ENCODE measurements at places on chromosomes 1 and 21.

GRCh38 chr1:208185801-208186231 is 58.4 kb downstream of the PLXNA2 start:
- no peak for DNase-seq

GRCh38 chr21:14405225-14405624 is 22.3 kb upstream of the HSPA13 start:
- no peak for DNase-seq

- peak; percentile 72 for DNase-seq
Observed at GRCh38 chr1:191734321-191734720, 423.9 kb upstream of the RGS18 start.

GRCh38 chr1:62126579-62127290 is 67.9 kb upstream of the L1TD1 start:
- DNase-seq = no peak

DNA sequence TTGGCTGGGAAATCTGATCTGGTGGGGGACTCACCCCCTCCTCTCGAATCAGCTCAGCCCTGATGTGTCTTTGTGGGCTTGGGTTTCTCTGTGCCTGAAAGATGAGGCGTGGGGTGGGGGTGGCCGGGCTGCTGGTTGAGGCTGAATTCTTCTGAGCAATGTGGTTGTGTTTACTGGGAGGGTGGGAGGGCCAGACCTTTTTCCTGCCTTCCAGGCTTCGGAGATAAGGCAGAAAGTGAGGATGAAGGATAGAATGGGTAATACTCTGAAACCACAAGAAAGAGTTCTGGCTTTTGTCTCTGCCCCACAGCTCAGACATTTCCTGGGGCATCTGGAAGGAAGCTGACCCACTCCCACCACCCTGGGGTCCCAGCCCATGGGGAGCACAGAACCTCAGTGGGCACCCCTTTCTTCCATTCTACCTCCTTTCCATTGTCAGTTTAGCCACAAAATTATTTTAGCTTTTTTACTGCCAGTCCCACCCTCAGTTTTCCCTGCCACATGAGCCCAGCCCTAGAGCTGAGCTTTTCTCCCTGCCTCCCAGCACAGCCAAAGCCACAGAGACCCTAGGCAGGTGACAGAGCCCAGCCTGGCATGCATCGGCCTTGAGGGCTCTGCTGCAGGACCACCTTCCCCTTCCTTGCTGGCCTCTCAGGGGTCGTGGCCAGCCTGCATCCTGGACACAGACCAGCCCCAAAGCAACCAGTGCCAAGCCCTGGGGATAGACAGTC is 11.2 kb downstream of the ALX3 start:
- DNase-seq = no peak

GRCh38 chr1:1198423-1199140 is 7.8 kb downstream of the TNFRSF18 start:
- DNase-seq = no peak

DNA sequence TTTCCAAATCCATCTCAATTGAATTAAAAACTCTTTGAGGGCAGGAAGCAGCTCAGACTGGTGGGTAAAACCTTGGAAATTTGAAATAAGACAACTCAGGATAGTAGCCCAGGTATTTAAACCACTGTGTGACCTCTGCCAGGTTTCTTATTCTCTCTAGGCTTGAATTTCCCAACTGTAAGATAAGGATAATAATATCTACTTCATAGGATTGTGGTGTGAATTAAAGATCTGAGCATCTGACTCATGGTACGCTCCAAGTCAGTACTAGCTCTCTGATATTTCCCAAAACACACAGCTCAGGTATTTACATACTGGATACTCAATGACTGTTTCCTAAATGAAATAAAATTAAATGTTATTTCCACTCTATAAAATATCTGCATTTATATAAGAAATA is 337.2 kb downstream of the LTN1 start:
- no peak for DNase-seq

DNA sequence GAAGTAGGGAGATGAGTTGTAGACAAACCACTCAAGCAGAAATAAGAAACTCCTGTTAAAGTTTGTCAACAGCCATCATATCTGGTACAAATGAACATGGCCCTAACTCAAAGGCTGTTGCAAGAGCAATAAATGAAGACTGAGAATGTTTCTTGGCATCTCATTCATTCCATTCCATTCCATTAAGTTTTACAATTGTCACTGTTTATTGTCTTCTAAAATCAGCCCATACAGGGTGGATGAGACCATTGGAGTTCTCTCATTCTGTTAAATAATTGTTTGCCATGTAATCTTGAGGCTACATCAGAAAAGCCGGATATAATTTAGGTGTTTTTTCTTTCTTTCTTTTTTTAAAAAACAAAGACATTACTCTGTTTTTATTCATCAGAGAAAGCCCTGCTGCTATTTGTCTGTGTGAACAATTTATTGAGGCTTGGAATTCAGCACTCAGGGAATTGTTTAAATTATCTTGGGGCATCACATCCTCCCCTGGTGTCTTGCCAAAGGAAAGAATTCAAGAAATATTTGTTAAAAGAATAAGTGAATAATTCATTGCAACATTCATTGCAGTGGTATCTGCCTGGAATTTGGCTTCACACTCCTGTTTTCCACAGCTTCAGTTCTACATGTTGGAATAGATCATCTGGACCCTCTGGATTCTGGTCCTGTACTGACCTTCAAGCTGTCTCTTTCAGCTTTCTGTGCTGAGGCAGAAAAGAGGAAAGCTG is 604.5 kb downstream of the PLPP3 start:
- no peak for DNase-seq

DNA sequence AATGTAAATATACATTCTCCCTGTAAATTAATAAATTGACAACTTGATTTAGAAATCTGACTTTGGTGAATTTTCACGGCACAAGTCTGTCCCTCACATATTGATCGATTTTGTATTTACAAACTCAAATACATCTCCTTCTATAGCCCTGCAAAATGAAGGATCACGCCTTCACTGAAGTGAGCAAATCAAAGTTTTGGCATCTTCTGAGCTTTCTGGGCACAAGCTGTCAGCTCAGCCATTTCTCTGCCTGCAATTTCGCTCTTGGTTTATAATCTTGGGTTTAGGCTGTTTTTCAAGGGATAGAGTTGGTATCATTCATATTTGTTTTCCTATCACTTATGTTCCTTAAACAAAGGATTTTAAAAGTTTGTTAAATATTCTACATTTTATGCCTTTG is 25.8 kb downstream of the ANP32E start:
- DNase-seq = no peak

DNA sequence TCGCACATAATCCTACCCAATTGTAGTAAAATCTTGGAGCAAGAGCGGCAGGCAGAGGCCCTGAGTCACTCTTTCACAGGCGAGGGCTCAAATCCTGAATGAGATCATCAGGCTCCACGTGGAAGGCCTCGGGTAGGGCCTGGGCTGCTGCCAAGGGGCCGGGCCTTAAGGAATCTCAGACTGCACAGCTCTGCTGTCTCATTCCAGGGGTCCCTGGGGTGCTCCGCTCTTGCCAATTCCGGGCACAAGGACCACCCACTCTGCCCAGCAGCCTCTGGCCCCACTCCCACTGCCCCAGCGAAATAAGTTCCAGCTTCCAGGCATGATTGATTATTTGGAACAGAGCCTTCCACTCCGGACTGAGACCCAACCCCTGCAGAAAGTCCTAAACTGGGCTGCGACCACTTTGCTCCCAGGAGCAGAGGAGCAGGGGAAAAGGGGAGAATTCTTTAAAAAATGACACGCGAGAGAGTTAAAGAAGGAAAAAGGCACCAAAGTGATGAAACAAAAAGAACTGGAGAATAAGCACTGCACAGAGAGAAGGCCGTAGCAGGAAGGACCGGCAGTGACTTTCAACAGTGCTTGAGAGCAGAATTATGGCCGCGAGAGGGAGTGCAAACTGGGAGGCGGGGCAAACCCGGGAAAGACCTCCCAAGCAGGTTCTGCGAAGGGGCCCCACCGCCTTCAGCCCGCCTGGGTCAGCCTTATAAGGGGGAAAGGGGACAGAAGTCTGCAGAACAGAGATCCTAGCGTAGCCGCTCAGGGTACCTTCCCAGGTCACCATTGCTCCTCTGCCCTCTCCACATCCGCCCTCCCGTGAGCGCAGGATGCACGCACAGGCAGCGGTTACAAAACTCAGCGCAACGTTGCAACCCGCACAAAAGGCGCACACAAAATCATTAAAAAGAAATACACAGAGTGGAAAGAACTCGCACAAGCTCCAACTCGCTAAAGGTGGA is 2.0 kb downstream of the ADAMTS1 start:
- DNase-seq = peak; percentile 92

DNA sequence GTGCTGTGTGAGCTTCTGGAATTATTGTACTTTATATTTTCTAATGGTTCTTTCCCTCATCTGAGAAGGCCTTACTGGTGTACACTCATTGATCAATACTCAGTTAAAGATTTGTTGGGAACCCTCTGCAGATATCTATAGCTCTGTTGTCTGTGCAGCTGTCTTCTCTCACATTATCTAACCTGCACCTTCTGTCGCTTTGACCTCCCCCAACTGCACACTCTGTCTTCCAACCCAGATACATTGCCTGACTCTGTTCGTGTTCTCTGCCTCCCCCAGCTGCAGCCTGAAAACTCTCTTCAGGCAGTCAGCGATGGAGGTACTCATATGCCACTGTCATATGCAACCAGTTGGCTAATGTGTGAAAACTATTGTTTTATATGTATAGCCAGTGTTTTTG is 334.3 kb downstream of the NCAM2 start:
- DNase-seq = no peak

DNA sequence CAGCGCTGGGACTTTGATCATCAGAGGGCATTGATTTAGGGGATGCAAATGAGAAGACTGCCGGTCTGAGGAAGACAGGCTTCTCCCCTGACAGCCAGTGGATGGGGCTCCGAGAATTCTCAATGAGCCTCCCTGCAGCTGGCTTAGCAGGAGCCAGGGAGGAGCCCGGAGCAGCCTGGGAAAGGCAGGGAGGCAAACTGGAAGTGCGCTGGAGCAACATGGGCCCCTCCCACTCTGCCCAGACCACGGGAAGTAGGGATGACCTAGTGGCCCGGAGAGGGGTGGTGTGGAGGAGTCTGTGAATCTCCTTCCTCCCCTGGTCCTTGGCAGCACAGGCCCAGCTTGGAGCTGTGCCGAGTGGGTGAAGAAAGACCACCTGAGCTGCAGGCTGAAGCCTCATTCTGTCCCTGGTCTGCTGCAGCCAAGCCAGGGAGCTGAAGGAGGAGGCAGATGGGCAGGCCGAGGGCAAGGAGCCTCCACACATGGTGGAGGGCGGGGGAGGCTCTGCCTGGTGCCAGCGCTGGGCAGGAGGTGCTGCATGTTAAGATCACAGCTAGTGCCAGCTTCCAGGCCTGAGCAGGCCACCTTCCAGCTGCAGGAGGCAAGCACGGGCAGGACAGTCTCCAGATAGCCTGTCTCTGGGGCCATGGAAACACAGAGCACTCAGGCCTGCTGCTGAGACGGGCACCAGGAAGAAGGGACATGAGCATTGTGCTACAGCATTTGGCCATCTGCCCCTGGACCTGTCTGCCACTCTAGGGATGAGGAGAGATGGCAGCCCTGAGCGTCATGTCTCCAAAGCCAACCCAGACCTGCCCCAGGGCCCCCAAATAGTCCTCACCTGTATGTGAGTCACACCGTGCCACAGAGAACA is 12.2 kb upstream of the CLSTN1 start:
- no peak for DNase-seq

DNA sequence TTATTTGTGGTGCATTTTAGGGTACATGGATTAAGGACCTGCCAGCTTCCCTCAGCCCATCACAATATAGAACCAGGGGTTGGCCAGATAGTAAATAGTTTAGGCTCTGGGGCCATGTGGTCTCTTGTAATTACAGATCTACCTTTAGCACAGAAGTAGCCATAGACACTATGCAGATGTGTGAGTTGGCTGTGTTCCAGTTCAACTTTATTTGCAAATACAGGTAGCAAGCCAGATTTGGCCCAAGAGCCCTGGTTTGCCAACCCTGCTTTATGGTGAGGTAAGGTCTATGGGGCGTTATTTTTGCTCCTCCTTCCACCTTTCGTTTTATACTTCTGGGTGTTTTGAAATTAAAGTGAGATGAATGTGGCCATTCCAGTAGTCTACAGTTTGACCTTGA is 48.7 kb downstream of the MRPS6 start:
- no peak for DNase-seq

DNA sequence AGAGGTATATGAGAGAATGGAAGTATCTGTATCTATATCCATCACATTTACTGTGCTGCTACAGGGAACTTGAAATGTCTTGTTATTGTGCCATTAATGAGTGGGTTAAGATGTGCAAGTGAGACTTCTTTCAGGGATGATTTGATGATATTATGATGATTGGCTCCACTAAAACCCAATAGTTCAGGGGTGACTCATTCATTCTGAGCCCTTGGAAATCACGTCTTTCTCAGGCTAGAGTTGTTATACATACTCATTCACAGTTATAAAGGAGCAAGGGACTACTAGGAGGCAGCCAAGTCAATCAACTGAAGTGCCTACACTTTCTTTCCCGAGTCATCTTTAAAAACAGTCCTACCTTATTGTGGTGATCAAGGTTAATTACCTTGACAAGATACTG is 1109.8 kb upstream of the B3GALT2 start:
- DNase-seq = no peak

- DNase-seq = no peak
Observed at GRCh38 chr1:119467857-119468668, 38.9 kb upstream of the HSD3B1 start.

GRCh38 chr1:156359973-156360372 is 9.0 kb upstream of the RHBG start:
- DNase-seq = peak; percentile 53

DNA sequence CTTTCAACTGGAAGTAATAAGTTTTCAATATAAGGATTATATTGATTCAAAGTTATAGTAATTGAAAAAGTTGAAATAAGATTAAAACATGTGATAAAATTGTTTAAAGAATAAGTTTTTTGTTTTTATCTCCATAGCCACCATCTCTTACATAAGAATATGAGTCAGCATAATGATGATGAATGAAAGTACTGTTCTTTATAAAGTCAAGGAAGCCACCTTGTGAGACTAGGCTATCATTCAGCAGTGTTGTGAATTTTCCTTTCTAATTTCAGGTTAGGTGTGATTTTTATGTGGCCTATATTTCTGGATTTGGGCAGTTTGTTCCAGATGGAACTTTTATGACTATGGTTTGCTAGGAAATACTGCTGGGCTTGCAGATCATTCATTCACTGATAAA is 22.4 kb upstream of the ASB17 start:
- peak; percentile 81 for DNase-seq

DNA sequence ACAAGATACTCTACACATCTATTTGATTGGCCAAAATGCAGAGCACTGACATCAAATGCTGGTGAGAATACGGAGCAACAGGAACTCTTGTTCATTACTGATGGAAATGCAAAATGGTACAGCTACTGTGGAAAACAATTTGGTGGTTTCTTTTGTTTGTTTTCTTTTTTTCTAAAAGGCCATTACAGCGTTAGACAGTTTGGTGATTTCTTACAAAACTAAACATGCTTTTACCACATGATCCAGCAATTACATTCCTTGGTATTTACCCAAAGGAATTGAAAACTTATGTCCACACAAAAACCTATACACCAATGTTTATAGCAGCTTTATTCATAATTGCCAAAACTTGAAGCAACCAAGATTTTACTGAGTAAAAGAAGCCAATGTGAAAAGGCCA is 66.4 kb upstream of the FBXO28 start:
- DNase-seq = no peak
